ENCODE measurements at places on chromosomes 1 and 21.
A peak's percentile ranks its signal among the peaks of the same experiment; 100 is the strongest.

GRCh38 chr1:115164940-115165705 is 75.8 kb upstream of the TSPAN2 start:
- no peak for DNase-seq

DNA sequence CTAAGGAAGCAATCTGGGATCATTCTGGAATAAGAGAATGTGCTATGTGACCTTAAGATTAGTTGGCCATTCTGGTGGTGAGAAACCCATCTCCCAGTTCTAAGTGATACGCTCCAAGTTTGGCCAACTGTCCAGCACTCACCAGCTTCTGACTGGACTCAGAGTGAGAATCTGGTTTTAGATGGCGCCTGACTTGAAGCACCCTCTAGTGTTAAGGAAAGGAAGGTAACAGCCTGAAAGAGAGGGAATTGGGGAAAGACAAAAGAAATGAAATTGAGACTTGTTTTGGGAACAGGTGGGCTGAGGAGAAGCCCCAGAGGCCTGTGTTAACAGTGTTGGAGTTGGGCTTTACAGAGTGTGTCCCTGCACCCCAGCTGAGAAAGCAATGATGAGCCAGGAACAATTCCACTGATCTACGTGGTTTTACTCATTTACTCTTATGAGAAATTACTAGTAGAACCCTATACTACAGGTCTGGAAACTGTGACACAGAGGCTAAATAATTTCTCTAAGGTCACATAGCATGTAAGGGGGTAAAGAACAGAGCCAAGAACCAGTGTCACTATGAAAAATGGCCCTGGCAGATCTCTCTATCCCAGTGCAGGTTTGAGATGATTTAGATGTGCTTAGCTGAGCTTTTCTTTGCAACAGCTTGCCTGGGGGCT is 9.3 kb upstream of the FCAMR start:
- DNase-seq = peak; percentile 67

- DNase-seq = peak; percentile 54
Measured at GRCh38 chr1:218613105-218613504, 268.0 kb downstream of the TGFB2 start.

DNA sequence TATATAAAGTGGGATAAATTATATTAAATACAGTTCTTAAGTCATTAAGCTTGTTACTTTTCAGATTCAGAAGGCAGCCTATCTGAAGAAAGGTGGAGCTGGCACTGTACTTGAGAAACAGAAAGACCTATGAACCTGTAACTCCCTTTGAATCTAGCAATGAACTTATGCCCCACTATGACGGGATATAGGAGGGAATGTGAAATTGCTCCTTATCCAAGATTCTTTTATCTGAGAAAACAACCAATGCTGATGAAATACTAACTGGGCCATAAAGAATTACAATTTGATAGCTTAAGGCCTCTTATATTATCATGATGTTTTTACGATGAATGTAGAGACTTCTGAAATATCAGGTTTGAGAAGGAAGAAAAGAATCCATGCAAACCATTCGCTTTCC is 50.1 kb downstream of the ATP1B1 start:
- DNase-seq = no peak

DNA sequence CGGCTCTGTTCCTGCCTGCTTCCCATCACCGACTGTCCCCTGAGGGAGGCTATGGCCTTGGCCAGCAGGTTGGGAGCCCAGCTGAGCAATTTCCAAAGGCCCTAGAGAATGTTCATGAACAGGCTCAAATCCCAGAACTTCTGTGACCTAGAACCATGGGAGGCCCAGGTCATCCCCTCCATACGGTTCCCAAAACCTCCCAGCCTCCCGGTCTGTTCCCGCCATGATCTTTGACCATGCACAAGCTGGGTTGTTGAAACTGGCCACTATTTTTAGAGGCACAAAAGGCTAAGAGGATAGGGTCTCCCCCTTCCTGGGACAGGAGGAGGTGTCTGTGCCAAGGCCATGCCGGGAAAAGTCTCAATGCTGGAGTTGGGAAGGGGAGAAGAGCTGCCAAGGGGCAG is 27.5 kb downstream of the EPHA2 start:
- DNase-seq = no peak

DNA sequence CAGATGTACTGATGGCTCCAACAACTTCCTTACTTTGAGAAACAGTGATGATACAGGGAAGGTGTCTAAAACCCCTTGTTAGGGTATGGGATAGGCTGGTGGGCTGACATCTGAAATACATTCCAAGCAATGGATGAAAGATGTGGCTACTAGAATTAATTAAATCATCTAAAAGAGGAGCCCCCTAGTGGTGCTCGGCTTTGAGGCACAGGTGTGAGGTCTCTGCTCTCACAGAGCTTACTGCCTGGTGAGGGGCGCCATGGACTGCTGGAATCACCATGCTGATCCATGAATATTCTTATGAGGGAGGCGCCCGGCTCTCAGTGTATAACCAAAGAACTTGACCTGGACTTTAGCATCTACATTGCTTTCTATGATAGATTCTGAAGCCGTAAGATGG is 48.5 kb downstream of the GNG4 start:
- peak; percentile 37 for DNase-seq

DNA sequence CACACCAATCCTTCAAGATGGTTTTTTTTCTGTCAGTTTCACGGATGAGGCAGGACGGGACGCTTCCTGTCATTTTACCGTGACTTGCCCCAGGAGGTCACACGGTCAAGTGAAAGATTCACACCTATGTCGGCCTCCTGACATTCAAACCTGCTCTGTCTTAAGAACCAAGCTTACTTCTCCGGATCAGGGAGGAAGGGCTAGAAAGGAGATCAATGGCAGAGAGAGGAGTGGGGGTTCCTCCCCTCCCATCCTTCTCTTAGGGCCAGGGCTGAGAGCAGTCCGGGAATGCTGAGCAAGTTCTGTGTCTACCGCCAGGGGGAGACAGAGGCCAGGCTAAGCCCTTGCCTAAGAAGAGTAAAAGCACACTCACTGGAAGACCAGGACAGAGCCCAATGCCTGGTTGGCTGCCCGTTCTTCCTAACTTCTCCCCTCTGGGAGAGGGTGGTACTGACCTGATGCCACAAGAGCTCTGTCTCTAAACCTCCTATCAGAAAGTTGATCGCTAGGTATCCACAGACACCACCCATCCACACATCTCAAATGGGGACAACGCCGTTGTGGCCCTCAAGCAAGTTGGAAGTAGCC is 1.1 kb upstream of the PPM1J start:
- peak; percentile 96 for DNase-seq

- no peak for DNase-seq
Measured at GRCh38 chr21:33940881-33941245, 25.3 kb upstream of the ATP5PO start.

DNA sequence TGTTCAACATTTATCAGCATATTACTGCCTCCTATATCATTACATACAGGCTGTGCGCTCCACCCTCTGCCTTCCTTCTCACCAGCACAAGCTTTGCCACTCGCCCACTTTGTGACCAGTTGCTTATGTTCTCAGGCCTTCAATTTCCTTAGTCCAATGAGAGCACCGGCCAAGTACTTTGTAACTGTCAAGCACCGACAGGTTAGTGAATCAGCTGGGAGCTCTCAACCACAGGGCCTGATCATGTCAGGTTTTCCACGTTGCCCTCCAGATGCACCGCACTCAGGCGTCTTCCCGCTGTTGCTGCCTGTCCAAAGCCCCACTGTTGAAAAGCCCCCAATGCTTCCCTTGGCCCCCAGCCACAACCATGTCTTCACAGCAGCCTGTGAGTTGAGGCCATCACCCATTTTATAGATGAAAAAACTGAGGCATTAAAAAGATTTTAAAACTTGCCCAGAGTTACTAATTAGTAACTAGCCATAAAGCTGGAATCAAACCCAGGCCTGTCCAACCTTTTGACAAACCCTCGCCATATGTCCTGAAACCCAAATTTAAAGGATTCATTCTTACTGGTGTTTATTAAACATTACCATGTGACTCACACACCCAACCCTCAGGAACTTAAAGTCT is 3.4 kb upstream of the KCNN3 start:
- DNase-seq = no peak

- peak; percentile 73 for DNase-seq
Measured at GRCh38 chr1:15027515-15027986, 126.0 kb upstream of the TMEM51 start.

DNA sequence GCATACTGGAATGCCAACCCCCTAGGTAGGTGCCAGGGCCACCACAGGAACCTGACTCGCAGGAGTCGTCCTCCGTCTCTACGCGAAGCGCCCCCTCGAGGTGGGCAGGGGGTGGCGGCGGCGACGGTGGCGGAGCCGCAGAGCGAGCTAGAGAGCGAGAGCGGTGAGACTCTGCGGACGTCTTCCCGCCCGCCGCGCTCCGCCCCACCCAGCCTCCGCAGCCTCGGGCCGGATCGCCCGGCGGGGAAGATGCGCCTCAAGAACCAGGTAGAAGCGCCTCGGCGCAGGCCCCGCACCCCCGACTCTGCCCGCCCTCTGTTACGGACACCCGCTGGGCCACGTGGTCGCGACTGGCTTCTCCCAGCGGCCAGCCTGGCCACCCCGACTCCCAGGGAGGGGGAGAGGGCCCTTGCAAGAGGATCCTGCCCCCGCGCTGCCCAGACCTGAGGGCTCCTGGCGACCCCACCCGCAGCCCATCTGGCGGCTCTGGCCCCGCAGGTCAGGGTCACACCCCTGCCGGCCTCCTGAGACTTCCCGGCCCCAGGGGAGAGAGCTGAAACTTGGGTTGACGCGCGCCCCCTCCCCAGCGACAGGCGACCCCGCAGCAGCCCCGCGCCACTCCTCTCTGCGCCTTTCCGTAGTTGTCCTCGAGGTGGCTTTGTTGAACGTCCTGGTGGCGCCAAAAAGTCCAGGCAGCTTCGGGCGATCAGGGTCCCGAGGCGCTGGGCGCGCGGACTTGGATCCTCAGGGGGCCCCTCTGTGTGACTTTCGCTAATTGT is 24.4 kb upstream of the AGBL4 start:
- DNase-seq = no peak

DNA sequence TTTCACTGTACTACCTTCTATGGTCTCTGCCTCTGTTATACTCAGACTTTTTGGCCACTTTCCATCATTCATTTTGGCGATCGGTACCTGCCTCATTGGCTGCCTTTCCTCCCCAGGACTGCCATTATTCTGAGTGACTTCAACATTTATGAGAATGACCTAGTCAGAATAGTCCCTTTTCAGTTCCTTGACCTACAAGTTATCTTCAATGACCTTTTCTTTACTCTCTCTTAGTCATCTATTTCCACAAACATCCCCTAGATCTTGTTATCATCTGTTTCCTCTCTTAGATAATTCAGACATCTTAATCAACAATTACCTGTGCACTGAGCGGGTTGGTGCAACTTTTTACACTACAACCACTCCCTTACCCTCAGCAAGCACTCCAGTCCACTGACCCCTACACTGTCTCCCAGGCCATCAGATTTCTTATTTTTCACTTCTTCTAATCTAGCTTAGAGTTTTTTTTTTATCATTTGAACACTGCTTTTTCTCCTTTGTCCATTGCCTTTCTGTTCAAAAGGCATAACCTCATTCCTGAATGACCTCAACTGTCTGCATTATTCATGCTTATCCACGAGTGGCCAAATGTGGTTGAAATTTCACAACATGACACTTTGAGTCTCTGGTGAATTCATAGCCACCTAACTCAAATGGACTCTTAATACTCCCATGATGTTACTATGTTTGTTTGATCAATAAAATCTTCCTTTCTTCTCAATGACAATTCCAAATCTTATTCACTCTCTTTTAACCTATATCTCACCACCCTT is 112.7 kb downstream of the HMCN1 start:
- DNase-seq = no peak

- DNase-seq = peak; percentile 58
Measured at GRCh38 chr1:47393141-47393540, 22.9 kb upstream of the FOXE3 start.

DNA sequence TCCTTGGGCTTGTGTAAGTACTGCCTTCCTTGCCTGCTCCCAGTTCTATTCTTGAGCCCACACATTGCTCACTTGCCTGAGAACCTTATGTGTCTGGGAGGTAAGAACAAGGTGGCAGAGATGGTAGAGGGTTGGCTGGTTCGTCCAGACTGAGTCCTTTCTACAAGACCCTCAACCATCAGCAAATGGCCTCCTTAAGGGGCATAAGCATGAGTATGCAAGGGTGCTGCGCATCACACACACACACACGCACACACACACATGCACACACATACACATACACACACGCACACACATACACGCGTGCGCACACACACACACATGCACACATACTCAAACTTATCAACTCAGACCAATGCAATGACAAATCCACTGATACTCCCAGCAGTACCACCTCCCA is 56.9 kb downstream of the RHBG start:
- no peak for DNase-seq

DNA sequence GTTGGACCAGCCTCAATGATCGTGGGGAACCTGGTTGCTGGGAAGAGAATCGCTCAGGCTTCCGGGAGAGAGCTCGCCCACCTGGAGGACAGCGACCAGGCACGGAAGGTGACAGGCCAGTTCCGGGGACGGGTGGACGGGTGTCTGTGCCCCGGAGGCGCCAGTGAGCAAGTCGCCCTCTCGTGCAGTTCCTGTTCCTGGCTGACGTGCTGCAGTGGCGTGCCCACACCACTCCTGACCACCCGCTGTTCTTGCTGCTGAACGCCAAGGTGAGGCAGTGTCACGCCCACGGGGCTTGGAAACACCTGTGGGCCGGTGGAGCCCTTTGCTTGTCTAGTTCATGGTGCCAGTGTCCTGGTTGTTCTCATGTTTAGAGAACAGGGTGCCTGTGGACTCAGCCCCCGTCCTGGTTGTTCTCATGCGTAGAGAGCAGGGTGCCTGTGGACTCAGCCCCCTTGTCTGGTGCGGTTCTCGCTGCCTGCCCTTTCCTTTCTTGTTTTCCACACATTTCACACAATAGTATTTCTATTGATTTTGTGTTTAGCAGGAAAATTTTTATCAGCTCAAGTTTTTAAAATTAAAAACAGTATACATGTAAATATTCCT is 53.1 kb downstream of the S100B start:
- no peak for DNase-seq

DNA sequence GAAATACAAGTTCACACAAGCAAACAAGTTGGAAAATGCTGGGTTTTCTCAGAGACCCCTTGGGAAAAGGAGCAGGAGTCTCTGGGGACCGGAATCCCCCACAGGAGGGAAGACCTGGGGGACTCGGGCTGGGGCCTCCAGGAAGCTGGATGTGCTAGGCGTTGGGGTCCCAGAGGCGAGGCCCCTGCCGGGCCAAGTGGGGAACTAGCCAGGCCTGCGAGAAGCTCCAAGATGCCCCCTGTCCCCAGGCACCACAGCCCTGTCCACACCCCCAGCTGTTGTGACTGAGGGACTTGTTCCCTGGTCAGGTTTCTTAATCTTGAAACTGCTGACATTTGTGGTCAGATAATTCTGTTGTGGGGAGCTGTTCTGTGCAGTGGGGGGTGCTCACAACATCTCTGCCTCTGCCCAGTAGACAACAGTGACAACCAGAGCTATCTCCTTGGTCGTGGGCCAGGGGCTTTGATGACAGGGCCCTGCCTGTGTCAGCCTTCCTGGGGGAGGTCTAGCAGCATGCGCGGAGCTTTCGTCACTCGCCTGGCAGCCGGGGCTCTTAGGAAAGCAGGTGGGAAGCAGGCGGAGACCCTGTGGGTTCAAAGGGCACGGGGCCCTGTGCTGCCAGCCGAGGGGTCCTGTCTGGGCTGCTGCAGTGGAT is 126.4 kb upstream of the ARHGEF16 start:
- DNase-seq = no peak

Measured in PC-3 (cell line).